NCI-H1417 treated with DMSO at 0.1 percent for 48 hours (cell line): ENCODE measurements at places on chromosomes 11 and 22.

DNA sequence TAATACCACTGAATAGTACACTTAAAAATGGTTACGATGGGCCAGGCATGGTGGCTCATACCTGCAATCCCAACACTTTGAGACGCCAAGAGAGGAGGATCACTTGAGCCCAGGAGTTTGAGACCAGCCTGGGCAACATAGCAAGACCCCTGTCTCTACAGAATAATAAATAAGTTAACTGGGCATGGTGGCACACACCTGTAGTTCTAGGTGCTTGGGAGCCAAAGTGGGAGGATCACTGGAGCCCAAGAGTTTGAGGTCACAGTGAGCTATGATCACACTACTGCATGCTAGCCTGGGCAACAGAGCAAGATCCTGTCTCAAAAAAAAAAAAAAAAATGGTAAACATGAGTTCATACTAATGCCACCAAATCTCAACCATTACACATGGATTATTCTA is 61.3 kb downstream of the CD6 start:
- no peak for DNase-seq

DNA sequence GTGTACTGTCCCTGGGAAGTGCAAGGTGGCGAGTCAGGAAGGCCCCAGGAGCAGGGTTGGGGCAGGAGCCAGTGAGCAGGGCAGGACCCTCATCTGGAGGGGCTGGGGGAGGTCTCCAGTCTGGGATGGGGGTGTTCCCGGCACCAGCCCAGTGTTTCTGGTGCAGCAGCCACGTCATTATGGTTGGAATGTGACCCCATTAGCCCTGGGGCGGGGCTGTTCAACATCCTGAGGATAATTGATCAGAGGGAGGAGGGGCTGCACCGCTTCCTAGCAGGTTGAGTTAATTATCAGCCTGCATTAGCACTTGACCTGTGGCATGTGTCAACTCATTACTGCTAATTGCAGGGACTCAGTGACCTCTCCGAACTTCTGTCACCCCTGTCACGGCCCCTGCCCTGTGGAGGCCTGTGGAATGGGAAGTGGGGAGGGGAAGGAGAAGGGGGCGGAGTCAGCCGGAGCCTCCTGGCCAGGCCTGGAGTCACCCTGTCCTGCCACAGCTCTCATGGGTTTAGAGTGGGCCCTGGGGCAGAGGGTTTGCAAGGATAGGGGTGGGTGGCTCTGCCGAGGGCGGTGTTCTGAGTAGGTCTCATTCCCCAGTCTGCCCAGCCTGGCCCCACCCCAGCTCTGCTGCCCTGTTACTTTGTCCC is 52.8 kb upstream of the CCDC188 start:
- DNase-seq, result no peak

- DNase-seq, result no peak
These were observed 155.1 kb downstream of the LDLRAD3 start for GRCh38 chr11:36098853-36099375.

GRCh38 chr11:132519241-132519815 is 1013.0 kb downstream of the OPCML start:
- DNase-seq, result no peak

- DNase-seq, result no peak
These were observed 654.3 kb downstream of the NTM start for GRCh38 chr11:132024587-132025295.

- no peak for DNase-seq
These were observed 204.3 kb downstream of the TENM4 start for GRCh38 chr11:79236541-79236971.

GRCh38 chr22:22427542-22428065 is 80.9 kb downstream of the ZNF280B start:
- no peak for DNase-seq

DNA sequence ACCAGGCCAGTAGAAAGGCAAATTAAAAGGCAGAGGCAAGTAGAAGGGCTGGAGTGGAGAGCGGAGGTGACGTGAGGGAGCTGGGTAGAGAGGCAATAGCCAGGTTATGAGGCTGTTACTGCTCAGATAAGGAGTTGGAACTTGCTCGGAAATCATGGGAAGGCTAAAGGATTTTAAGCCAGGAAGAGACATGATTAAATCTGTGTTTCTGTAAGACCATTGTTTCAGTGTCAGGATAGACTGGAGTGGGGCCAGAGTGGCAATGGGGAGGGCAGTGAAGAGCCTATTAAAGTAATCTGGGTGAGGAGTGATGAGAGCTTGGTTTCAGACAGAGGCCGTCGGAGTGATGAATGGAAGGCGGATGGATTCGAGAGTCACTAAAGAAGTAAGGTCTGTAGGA is 39.0 kb downstream of the GRAMD1B start:
- no peak for DNase-seq

DNA sequence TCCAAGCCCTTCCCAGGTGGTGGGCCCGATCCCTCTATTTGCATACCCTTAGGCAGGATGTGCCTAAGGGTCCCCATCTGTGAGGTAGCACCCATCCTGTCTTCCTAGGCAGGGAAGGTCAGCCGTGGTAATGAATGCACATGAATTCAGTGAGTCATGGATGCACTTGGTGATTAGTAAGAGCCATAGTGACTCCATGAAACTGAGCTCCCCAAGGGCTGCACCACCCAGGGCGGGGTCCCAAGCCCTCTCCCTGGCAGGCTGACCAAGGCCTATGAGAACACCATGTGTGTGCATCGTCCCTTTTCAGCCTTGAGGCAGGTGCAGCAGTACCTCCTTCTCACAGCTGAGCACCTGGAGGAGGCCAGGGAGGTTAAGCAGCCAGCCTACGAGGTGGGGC is 15.6 kb upstream of the SUSD2 start:
- no peak for DNase-seq

GRCh38 chr11:29312812-29313211 is 704.0 kb downstream of the KCNA4 start:
- DNase-seq, result no peak

- no peak for DNase-seq
These were observed 62.6 kb downstream of the TRAF6 start for GRCh38 chr11:36447514-36447913.

DNA sequence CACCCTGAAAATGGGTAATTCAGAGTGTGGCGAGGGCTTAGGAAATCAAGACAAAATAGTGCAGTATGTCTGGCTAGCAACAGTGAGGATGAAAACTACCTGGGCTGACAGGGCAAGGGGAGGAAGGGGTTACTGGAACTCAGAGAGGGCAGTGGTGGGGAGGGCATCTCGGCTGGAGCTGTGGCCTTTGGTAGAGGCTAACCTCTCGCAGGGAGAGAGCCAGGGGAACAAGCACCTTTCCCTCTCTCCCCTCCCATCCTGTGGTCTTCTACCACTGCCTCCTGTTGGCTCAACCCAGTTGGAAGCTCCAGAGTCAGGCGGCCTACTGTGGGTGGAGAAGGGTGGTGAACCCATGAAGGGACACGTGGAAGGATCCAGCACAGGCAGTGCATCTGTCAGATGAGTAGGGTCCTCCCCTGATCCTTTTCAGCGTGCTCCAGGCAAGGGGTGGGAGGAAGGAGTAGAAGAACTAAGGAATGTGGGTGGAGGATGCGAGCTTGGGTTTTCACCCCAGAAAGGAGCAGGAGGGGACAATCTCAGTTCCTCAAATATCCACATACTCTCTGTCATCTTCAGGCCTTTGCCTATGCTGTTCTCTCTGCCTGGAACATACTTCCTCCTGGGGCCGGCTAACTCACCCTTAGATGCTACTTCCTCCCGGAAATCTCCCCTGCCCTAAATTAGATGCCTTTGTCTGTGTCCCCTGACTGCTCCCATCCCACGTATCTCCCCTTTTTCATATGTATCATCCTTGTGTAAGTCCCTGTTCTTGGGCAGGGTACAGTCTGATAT is 6.2 kb upstream of the KCNE3 start:
- no peak for DNase-seq

DNA sequence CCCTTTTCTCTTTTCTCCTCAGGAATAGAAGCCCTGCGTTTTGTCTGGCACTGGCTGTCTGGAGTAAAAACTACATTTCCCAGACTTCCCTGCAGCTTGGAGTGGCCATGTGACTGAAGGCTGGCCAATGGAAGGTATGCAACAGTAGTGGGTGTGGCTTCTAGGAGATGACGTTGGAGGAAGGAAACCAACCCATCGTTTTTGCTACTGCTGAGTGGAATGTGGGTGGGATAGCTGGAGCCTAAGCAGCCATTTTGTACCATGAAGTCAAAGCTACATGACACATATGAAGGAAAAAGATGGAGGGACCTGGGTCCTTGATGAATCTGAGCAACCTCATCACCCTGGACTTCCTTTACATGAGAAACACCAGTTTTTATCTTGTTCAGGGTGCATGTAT is 19.6 kb downstream of the FGF3 start:
- DNase-seq, result no peak

GRCh38 chr22:25837288-25837900 is 95.4 kb downstream of the MYO18B start:
- DNase-seq, result no peak

GRCh38 chr11:109729761-109730160 is 307.8 kb downstream of the C11orf87 start:
- DNase-seq, result peak; percentile 48

GRCh38 chr22:28736301-28737155 is 5.1 kb downstream of the CHEK2 start:
- no peak for DNase-seq

- no peak for DNase-seq
These were observed 1.4 kb upstream of the APOA5 start for GRCh38 chr11:116792869-116793771.

DNA sequence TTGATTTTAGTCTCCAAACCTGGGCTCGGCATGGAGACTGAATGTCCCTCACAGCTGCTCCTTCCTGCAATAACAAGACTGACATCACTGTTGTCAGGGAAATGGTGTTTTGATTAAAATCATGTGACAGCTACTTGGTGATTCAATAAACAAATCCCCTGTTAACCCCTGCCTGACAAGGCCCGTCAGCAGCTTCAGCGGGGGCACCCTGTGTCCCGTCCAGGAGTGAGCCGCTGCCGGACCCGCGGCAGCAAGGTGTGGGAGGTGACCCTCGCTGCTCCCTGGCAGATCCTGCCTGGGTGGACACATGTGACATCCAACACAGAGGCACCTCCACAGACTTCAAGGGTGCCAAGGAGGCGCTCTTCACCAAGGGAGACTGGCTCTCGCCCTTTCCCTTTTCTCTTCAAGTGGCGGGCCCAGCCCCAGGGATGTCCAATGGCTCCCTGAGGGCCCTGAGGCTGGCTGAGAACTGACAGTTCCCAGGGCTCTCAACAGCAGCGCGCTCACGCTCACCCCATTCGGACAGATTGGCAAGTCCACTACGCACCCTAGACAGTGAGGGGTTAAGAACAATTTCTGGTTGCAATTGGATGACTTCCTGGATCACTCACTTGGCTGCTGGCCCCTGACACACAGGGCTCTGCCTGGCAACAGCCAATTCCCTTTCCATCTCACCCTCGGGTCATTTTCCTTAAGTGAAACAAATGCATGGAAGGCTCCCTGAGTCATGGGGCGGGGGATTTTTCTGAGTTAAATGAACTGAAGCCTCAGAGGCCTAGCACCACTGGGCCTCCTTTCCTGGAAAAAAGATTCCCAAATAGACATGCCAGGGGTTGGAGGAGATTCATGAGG is 30.7 kb downstream of the PPP2R1B start:
- peak; percentile 50 for DNase-seq

DNA sequence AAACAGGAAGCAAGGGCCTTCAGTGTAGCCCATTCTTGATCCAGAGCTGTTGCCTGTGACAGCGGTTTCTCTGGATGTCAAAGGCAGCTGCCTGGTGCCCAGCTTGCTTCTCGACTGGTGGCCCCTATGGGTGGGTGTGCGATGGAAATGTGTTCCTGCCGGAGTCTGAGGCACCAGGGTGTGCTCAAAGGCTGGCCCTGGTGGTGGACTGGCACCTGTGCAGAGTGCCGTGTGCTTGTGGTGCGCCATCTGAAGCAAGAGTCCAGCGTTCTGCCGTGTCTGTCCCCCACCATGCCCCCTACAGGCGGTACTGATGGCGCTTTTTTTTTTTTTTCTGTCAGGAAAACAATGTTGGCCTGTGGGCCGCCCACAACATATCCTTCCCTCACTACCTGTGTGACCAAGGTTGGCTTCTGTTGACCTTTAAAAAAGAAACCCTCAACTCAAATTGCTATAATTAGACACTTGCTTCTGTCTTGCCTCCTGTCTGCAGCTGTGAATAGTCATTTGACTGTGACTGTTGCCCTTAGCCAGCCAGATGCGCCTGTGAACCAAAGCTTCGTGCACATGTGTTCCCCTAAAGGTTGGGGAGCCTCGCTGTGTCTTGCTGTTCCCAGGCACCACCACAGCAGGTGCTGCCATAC is 4.7 kb upstream of the RANBP1 start:
- no peak for DNase-seq

GRCh38 chr11:30811226-30811755 is 225.1 kb upstream of the MPPED2 start:
- DNase-seq, result no peak

GRCh38 chr22:43131773-43132501 is 11.3 kb downstream of the MCAT start:
- no peak for DNase-seq

GRCh38 chr22:31611061-31611760 is 50.8 kb downstream of the PISD start:
- DNase-seq, result no peak

- no peak for DNase-seq
These were observed 112.6 kb downstream of the KCNQ1 start for GRCh38 chr11:2557381-2557780.

DNA sequence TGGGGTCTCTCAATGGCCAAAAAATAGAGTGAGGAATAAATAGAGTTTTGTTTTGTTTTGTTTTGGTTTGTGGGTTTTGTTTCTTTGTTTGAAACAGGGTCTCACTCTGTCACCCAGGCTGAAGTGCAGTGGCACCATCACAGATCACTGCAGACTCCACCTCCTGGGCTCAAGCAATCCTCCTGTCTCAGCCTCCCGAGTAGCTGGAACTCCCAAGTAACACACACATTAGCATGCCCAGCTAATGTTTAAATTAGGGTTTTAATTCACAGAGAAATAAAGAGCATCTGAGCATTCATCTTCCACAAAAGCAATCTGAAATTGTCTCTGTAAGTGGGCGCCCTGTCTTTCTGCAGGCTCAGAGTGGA is 9.2 kb upstream of the IFITM3 start:
- DNase-seq, result no peak

DNA sequence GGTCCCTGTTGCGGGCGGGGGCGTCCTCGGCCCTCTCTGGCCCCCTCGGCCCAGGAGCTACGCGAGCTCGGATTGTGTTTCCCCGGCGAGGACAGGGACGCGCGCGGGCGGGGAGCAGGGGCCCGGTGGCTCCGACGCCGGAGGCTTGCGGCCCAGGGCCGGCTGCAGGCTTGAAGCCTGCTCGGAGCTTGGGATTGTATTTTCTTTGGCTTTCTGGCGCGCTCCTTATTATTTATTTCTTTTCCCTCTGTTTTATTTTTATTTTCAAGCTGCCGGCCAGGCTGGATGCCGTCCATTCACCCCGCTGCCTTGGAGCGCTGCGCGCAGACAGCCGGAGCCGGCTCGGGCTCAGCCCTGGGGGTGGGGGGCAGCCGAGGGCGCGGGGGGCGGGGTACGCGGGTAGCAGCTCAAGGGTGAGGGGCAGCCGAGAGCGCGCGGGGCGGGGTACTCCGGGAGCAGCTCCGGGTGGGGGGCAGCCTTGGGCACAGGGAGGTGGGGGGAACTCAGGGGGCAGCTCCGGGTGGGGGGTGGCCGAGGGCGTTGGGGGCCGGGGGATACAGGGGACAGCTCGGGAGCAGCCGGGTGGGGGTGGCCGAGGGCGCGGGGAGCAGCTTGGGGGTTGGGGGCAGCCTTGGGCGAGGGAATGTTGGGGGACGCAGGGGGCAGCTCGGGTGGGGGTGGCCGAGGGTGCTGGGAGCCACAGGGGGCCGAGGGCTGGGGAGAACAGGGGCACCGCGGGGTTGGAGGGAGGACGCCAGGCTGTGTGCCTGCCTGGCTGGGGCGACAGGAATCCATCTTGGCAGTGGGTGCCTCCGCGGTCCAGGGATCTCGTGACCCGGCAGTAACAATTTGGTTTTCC is 42.7 kb downstream of the KCNJ1 start:
- DNase-seq, result no peak

GRCh38 chr11:43789700-43790443 is 90.8 kb upstream of the ALKBH3 start:
- no peak for DNase-seq
